GM18507 (cell line): ENCODE measurements at places on chromosomes 1 and 21.

DNA sequence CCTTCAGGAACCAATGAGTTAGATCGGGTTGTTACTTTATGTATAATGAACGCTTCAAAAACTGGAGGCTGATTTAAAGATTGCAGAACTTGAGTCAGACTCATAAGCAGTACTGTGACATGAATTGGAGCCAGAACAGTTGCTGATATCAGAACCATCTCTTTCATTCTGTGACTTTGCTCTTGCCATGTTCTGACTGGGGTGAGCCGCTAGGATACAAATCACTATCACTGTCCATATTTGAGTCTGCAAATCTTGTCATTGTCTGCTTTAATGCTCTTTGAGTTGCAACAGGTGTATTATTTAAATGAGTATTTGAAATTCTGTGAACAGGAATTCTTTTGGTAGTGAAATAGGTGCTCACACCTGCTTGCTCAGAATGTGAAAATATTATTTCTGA is 52.5 kb downstream of the LRIG2 start:
- DNase-seq: no peak

DNA sequence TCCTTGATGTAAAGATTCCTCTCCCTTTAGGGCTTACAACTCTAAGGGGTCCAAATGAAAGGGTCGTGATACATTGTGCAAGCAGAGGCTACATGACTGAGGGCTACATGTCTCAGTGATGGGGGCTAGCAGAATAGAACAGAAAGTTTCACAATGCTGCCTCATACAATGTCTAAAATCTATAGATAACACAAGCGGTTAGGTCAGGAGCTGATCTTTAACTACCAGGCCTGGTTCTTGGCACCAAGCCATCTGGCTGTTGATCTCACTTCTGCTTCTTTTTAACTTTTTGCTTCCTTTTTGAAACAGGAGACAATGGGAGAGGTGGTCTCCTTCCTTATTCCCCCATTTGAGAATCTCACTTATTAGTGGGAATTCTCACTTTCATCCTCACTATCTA is 710.2 kb downstream of the AMY1C start:
- no peak for DNase-seq

DNA sequence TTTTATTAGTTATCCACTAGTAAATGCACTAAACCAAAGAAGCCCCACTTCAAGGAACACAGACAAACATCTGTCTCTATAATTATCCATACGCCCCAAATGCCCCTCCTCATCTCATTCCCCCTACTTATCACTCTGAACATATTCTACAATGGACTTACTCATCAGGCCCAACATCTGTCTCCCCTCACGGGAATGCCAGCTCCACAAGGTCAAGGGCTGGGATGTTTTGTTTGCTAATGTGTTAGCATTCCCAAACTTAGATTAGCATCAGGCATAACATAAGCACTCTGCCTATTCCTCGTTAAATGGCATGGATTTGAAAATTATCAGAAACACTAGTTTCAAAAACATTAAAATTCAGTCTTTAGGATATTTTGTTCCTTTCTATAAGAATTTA is 279.5 kb downstream of the DSCAM start:
- DNase-seq: no peak

DNA sequence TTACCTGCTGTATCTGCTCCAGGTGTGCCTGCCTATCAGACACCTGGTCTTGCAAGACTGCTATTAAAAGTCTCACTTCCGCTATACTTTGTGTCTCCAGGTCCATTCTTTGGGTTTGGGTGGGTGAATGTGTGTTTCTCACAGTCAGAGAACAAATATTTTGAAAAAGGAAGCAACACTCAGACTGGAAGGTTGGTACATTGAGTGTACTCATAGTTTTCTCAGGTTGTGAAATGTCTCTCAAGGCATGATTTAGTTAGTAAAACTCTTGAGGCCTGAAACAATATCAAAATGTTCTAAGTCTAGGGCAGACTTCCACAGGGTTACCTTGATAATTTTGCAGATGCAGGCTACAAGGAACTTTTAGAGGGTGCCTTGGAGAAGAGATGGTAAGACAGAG is 429.9 kb upstream of the ZRANB2 start:
- DNase-seq: no peak

GRCh38 chr1:119046785-119047438 is 58.8 kb upstream of the TBX15 start:
- DNase-seq: no peak
